ENCODE measurements at places on chromosomes 5 and 9.

DNA sequence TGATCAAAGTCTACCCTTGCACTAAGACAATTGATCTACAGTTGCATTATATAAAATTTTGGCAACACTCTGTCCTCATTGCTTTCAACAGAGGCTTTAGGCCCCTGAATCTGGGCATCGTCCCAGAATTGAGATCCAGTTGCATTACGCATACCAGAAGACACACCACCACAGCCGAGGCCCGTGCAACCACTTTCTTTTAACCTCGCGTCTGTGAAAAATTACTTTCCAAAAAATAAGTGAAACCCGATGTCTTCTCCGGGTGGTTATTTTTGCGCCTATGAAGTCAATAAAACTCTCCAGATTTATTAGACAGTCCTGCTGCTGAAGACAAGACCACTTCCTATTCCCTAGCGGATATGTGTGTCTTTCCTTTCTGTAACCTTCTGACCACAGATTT lies 52.1 kb upstream of the NFIB start:
- DNase-seq = no peak

- DNase-seq = no peak
These were observed 68.5 kb downstream of the BNC2 start for GRCh38 chr9:16801871-16802466.

DNA sequence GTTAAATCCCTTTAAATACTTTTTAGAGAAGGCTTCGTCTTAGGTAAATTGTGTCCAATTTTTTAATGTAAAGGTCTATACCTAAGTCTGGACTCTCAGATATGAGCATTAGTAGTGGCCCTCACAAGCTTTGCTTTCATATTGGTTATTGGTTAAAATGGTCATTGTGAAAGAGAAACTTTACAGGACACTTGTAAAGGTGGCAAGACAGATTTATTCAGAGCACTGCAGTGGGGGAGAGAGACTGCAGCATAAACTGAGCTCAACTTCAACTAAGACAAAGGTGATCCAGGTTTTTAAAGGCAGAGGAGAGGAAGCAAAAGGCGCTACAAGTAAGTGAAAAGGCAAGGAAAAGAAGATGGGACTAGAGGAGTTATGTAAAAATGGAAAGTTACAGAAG lies 157.7 kb downstream of the PARP8 start:
- no peak for DNase-seq

DNA sequence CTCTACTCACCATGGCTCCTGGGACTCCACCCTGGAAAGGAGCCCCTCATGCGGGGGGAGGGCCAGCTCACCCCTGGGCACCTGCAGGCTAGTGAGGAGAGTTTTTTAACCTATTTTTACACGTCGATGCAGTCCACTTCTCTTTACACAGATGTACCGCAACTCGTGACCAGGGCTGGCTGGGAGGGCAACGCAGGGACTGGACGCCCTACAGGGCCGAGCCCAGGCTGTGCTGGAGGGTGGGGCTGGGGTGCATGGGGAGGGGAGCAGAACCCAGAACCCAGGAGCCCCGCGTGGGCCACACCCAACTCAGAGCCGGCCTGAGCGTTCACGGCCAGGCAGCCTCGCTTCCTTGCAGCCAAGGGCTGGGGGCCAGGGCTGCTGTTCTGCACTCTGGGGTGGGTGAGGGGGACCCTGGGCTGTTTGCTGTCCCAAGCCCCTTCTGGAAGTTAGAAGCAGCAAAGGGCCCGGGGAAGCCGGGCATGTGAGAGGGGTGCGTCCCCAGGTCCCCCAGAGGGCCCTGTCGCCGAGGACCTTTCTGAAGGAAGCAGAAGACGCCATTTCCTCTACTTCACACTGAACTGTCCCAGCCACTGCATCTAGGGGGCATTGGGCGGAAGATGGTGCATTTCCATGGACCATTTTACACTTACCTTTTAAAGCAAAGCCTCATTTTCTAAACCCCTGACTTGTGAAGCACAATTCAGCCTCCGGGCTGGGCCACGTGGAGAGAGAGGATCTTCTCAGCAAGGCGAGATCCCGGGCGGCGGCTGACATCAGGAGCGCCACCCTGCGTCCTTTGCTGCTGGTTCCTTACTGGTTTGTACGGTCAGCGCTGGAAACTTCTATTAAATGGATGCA lies 90.5 kb downstream of the KCNT1 start:
- DNase-seq = no peak

GRCh38 chr5:172745838-172746237 lies 25.2 kb downstream of the DUSP1 start:
- DNase-seq = no peak

GRCh38 chr5:170603109-170603508 lies 99.3 kb downstream of the KCNIP1 start:
- DNase-seq = no peak

DNA sequence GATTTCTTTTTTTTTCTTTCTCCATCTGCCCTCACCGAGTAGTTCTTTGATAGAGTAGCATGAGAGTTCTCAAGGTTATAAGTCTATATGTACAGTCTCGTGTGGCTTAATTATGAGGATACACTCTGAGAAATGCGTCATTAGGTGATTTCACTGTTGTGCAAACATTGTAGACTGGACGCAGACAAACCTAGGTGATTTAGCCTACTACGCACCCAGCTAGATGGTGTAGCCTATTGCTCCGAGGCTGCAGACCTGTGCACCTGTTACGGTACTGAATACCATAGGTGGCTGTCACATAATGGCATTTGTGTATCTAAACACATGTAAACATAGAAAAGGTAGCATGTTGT lies 26.9 kb upstream of the CORO2A start:
- DNase-seq = no peak

DNA sequence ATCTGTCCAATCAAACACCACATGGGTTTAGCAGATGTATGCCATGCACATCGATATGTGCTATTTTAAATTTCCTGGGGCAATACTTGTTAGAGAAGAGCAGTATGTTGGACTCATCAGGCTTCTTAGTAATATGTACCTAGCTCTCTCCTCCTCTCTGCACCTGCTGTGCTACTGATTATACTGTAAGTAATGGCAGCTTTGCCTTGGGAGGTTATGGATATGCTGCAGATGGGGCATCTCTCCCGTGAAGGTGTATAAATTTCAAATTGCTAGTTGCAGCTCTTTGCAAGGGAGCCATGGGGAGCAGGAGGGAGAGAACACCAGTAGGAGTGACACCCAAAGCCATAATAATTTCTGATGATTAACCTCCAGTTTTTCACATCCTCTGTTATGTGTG lies 101.5 kb downstream of the SPATA31D1 start:
- no peak for DNase-seq

DNA sequence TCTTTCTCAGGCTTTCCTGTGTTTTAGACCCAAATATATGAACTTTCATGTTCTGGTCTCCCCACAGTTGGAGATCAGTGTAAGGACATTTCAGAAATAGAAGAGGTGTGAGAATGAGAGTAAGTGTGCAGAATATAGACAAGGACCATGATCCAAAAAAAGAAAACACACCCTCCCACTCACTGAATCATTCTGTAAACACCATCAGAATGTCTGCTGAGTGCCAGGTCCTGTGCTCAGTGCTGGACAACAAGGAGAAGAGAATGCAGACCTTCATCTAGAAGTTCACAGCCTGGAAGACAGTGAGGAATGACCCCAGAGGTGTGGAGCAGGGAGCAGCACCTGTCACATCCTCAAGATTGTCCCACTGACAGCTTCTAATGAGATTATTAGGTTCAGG lies 19.1 kb upstream of the SH3RF2 start:
- no peak for DNase-seq
